ENCODE measurements at places on chromosomes 2 and 18.

- DNase-seq: no peak
Observed at GRCh38 chr2:203052539-203052938, 37.9 kb downstream of the NBEAL1 start.

GRCh38 chr2:105515581-105516415, 116.9 kb upstream of the FHL2 start:
- DNase-seq: no peak

DNA sequence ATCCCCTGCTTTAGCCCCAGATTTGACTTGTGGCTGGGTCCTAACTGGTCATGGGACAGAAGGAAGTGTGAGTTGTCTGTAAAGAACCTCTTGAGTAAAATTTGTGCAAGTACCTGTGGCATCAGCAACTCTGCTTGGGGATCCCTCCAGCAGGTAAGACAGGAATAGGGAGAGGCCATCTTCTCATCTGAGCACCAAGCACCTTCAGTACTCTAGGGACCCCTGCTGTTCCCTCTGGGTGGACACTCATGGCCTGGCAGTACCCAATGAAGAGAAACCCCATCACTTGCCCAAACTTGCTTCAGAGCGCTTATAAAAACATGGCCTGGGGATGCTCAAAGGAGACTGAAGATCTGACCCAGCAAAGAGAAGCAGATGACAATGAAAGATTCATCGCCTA, 297.8 kb downstream of the SP3 start:
- no peak for DNase-seq

- DNase-seq: no peak
Observed at GRCh38 chr2:26716769-26717168, 24.2 kb downstream of the KCNK3 start.

DNA sequence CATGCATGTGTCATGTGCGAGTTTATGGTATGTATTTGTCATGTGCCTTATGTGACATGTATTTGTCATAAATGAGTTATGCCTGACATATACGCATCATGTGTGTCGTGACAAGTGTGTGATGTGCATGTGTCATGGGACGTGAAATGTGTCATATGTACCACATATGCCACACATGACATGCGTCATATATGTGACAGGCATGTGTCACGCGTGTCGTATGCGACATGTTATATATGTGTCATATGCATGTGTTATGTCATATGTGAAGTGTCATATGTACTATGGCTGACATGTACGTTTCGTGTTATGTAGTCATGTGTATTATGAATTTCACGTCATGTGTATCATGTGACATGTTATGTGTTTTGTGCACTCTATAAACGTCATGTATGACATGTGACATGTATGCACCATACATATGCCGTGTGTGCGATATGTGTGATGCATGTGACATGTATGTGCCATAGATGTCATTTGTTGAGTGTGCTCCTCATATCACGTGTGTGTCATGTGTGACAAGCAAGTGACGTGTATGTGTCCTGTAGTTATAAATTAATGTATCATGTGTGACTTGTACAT, 2152.3 kb upstream of the PIK3C3 start:
- DNase-seq: no peak

GRCh38 chr2:230601510-230601909, 111.1 kb upstream of the CAB39 start:
- no peak for DNase-seq

DNA sequence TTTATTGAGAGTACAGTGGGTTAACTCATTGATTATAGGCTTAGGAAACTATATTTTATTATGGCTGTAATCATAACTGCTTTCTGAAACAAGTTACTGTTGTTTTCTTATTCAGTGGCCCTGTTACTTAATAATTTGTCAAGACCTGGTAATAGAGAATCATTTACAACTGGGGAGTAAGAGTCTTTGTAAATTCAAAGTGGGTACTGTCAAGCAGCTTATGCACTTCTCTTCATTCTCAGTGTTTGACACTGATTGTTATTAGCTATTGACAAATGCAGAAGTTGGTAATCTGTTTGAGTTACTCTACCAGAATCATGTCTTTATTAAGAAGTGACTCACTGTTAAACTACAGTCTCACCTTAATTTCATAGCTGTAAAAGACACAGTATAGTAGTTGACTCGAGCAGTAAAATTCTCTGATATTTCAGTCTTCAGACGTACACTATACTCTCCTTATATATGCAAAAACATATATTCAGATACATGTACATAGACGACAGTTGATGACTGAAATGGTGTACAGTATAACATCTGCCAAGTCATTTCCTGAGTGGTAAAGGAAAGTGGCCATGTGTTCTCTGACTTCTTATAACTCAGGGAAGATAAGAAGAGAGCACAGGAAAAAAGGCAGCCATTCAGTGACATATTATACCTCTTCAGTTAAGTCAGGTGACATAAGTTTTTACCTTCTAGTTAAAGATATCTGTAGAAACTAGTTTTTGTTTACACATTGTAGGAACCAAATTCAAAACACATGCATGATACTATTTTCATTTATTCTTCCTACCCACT, 36.0 kb upstream of the TTC27 start:
- peak; percentile 89 for DNase-seq

- no peak for DNase-seq
Observed at GRCh38 chr2:217413193-217413592, 553.3 kb upstream of the TNP1 start.

GRCh38 chr2:103265521-103265920, 503.7 kb downstream of the TMEM182 start:
- DNase-seq: no peak

GRCh38 chr2:179174240-179174639, 90.4 kb downstream of the SESTD1 start:
- DNase-seq: no peak

GRCh38 chr2:9258501-9258900, 51.9 kb downstream of the ASAP2 start:
- DNase-seq: peak; percentile 29

DNA sequence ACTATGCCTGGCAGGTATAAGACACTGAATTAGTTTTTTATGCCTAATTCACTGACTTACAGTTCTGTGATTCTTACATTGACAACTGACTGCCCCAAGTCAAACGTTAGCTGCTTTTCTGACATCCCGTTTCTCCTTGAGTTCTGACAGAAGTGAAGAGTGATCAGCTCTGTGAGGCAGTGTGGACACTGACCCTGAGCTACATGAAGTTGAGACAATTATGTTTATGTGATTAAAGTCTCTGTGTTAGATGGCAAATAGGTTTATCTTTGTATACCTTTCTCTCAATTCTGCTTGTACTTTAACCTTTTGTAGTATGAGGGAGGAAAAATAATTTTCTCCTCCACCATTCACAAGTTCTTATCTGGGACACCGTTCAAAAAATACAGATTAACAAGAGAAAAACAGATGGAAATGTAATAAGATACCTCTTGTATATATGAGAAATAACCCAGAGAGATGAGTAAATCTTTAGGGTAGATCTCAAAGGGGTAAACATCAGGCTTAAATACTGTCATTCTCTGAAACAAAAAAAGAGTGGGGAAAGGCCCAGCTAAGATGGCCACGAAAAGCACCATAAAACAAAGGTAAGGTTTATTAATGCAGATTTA, 85.4 kb upstream of the B3GNT2 start:
- DNase-seq: no peak

- DNase-seq: no peak
Observed at GRCh38 chr18:38693104-38693503, 1127.5 kb upstream of the CELF4 start.

- DNase-seq: no peak
Observed at GRCh38 chr2:177523781-177524180, 131.2 kb downstream of the AGPS start.

DNA sequence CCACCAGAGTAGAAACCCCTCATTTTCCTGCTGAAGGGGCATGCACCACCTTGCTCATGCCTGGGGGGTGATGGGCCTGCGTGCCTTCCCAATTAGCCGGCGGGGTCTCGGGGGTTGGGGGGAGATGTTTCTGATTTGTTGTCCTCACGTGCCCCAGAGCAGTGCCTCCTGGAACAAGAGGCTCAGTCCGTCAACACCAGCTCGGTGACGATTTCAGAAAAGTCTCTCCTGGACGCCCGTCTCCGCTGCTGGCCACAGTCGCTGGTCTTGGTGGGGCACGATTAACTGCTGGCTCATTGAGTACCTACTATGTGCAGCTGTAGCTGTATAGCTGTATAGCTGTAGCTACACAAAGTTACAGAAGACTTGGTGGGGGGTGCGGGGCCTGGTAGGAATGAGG, 4.4 kb downstream of the ACKR3 start:
- no peak for DNase-seq

GRCh38 chr18:9287036-9287435, 47.5 kb upstream of the TWSG1 start:
- DNase-seq: no peak

GRCh38 chr2:67954093-67954748, 108.6 kb downstream of the C1D start:
- no peak for DNase-seq

DNA sequence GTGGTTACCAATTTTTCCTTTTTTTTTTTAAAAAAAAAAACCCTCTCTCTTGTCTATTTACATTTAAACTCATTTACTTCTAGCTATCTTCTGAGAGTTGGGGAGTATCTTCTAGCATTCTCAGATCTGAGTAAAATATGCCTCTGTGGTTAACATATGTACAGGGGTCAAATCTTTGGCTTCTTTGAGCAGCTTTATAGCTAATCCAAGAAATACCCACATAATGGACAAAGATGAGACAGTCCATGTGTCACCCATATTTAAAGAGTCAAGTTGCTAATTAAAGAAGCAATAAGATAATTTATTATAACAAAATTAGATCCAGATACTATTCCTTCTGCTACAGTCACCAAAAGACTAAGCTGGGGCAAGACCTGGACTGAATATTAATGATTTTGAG, 139.0 kb upstream of the HNRNPA3 start:
- DNase-seq: no peak

GRCh38 chr2:20313659-20314058, 37.0 kb downstream of the PUM2 start:
- no peak for DNase-seq

GRCh38 chr2:64630752-64631151, 23.0 kb downstream of the SERTAD2 start:
- no peak for DNase-seq

GRCh38 chr2:1868683-1869141, 124.4 kb upstream of the PXDN start:
- no peak for DNase-seq

- no peak for DNase-seq
Observed at GRCh38 chr2:187424146-187424545, 23.9 kb downstream of the CALCRL start.

- no peak for DNase-seq
Observed at GRCh38 chr2:172070936-172071335, 14.4 kb upstream of the DLX1 start.

GRCh38 chr2:234910186-234910679, 41.6 kb upstream of the SH3BP4 start:
- DNase-seq: no peak

DNA sequence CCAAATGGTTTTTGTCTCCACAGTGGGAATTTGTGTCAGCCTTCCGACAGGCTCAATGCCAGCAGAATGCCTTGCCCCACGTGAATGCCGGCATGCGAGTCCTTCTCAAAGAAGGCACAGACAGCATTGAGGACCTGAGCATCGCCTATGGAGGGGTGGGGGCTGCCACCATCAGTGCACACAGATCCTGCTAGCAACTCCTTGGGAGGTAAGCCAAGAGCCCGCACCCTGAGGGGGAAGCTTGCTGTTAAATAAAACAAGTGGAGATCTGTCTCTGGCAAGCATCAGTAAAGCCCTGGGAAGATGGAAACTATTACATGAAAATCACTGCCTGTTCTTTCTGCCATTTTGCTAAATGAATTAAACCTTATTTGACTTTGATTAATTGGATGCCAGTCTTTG, 67.5 kb upstream of the BZW1 start:
- DNase-seq: no peak

DNA sequence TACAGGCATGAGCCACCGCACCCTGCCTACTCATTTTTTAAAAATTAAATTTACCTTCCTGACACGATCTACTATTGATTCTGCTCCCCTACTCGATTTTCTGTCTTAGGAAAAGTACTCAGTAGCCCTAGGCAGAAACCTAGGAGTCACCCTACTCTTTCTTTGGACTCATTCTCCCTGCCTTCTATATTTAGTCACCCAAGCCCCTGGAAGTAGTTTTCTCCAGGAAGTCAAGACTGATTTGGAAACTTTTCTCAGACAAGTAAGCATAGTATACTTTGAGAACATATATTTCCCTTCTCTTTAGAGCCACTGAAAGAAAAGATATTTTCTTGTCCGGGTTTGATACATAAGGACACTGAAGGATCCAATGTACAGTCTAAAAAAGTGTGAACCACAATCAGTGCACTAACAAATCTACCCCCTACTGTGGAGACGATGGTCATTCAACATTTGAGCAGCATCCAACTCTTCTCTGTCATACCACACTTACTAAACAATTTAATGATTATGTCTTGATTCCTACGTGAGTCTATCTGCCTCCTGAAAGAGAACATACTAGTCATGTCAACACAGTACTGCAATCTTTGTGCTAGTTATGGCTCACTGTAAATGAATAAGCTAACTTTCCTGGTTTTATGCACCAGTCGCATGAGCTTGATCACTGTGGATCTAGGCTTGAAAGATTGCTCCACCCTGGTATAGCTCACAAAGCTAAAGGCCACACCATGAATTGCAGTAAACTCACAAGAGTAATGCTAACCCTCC, 19.8 kb downstream of the YWHAQ start:
- DNase-seq: no peak

GRCh38 chr18:52874774-52875173, 534.8 kb downstream of the DCC start:
- no peak for DNase-seq

DNA sequence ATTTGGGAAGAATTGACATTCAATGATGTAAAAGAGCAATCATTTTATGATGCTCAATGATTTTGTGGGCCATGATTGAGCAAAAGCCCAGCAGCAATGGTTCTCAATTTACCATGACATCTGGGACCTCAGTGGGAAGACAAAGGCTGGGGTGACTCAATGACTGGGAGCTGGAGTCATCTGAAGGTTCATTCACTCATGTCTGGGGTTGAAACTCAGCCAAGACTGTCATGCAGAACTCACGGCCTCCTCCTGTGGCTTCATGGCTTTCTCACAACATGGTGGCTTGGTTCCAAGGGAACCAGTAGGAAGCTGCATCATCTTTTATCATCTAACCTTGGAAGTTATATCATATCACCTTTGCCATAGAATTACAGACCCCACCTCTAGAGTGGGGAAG, 45.1 kb upstream of the CD226 start:
- DNase-seq: no peak

GRCh38 chr2:17615147-17615546, 74.7 kb downstream of the VSNL1 start:
- DNase-seq: no peak

DNA sequence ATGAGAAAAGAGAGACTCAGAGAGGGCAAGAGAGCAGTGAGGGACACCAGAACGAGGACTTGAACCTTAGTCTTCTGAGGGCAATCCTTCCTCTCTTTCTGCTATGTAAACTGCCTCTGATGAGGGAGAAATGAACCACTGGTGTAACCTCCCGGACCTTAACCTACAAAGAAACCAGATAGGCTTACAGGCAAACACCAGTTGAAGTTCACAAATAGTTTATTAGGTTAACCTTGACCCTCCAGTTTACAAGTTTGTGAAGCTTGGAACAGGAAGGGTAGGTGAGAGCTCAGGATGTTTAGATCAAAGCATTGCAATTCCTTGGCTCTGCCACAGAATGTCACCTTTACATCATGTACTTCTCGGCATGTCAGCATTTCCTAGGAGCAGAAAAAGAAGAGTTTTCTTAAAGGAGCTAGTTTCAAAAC, 486.4 kb upstream of the SPRED2 start:
- peak; percentile 28 for DNase-seq
